ENCODE measurements at places on chromosomes 11 and 22. TPM values are rescaled to one million over a fixed set of nuclear protein-coding genes. Genes with fewer than 3 reads are reported as not detected.

- peaks cover 90% of the 10 kb centered on the region for H3K36me3 ChIP-seq
- H3K27me3 ChIP-seq, result no peaks in the 10 kb centered on the region
- DNase-seq, result peak; percentile 63
These were observed 12.6 kb upstream of the MAPK8IP1 start for GRCh38 chr11:45872651-45873356.

DNA sequence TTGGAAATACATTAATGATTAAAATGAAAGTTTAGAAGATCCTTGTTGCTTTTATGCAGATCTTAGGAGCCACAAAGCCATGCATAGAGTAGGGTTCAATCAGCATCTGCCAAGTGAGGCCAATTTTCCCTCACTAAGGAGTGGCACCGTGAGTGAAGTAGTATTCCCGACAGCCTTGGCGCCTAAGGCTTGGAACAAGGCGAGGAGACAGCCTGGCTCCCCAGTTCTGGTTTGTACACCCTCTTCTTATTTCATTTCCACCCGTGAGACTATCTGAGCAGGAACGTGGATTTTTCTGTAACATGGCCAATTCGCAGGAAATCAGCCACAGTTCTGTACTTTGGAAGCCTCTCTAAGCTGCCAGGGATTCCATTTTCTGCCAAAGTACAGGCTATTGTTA lies 22.6 kb downstream of the FADS2 start:
- H3K4me3 ChIP-seq, result no peak overlapping the region
- H3K36me3 ChIP-seq, result no peaks in the 10 kb centered on the region
- no peak overlapping the region for H3K27ac ChIP-seq
- H3K27me3 ChIP-seq, result no peaks in the 10 kb centered on the region
- no peak for DNase-seq

- H3K4me1 ChIP-seq, result no peaks in the 10 kb centered on the region
- H3K27ac ChIP-seq, result no peak overlapping the region
- no peak for DNase-seq
- no peak overlapping the region for H3K4me3 ChIP-seq
These were observed 176.7 kb upstream of the NCAM1 start for GRCh38 chr11:112784323-112785073.

GRCh38 chr11:65292890-65293289 lies 21.8 kb upstream of the CDC42EP2 start:
- no peaks in the 10 kb centered on the region for H3K4me1 ChIP-seq
- H3K36me3 ChIP-seq, result peaks cover 77% of the 10 kb centered on the region
- H3K27me3 ChIP-seq, result no peaks in the 10 kb centered on the region
- DNase-seq, result no peak
- no peak overlapping the region for H3K4me3 ChIP-seq
- no peak overlapping the region for H3K27ac ChIP-seq

- peaks cover 18% of the 10 kb centered on the region for H3K4me1 ChIP-seq
- DNase-seq, result peak; percentile 73
- H3K27ac ChIP-seq, result no peak overlapping the region
- no peaks in the 10 kb centered on the region for H3K36me3 ChIP-seq
- H3K4me3 ChIP-seq, result no peak overlapping the region
These were observed 19.3 kb upstream of the FXYD2 start for GRCh38 chr11:117843666-117844484.

Gene ACR
- not detected for total RNA-seq

DNA sequence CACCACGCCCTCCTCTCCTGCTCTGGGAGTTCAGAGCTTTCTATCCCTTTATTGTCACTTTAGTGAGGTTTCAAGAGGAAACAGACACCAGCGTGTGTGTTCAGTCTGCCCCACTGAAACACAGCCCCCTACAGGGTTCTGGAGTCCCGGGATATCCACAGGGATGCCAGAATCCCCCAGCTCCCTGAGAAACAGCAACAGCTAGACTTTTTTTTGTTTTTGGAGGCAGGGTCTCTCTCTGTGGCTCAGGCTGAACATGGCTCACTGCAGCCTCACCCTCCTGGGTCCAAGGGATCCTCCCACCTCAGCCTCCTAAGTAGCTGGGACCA lies 10.4 kb downstream of the SULT4A1 start:
- no peaks in the 10 kb centered on the region for H3K36me3 ChIP-seq
- H3K27me3 ChIP-seq, result peaks cover 7% of the 10 kb centered on the region
- H3K4me3 ChIP-seq, result no peak overlapping the region
- H3K4me1 ChIP-seq, result no peaks in the 10 kb centered on the region
- no peak overlapping the region for H3K27ac ChIP-seq

DNA sequence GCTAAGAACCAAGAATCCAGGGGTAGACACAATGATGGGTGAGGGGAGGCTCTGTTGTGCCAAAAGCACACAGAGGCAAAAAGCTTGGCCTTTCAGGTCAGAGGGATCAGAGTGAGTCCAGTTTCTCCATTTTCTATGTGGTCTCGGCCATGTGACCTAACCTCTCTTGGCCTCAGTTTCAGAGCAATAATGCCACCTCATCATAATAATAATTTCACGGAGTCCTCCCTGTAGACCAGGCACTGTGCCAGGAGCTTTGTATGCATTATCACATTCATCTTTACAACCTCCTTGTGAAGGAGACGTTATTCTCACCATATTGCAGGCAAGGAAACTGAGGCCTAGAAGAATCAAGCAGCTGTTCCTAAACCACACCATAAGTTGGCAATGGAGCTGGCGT lies 120.2 kb downstream of the WT1 start:
- H3K36me3 ChIP-seq, result no peaks in the 10 kb centered on the region
- H3K4me1 ChIP-seq, result no peaks in the 10 kb centered on the region
- no peaks in the 10 kb centered on the region for H3K27me3 ChIP-seq
- no peak overlapping the region for H3K27ac ChIP-seq
- no peak overlapping the region for H3K4me3 ChIP-seq
- DNase-seq, result no peak
